AG20443 (cell line): ENCODE measurements at places on chromosomes 1 and 21.

- no peak for DNase-seq
Observed at GRCh38 chr1:70993798-70994197, 53.8 kb downstream of the PTGER3 start.

DNA sequence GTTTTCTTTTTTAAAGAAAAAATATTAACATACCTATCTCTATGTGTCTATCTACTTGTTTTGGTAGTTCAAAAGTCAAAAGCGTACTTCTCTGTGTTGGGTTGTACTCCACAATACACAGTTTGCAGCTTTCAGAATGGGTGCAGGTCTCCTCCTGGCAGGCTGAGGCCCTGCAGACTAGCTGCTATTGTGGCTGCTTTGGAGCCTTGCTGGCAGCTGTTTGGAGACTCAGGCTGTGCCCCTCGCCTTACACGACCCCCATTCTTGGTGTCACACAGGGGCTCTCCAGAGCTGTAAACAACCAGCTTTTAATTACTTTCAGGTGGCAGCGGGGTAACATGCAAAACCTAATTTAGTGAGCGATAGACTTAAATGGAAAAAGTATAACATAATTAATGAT lies 160.4 kb downstream of the DSCAM start:
- DNase-seq, result no peak

- no peak for DNase-seq
Observed at GRCh38 chr1:15344800-15345704, 64.6 kb upstream of the EFHD2 start.

- DNase-seq, result no peak
Observed at GRCh38 chr1:171218661-171219060, 29.6 kb upstream of the FMO1 start.

- no peak for DNase-seq
Observed at GRCh38 chr1:150302338-150302737, 8.7 kb downstream of the MRPS21 start.
